ENCODE measurements at places on chromosomes 6 and 20. TPM values are rescaled to one million over a fixed set of nuclear protein-coding genes. Genes with fewer than 3 reads are reported as not detected.

The CAP2 gene
- 6.4 TPM for polyA plus RNA-seq

The TFAP2C gene
- polyA plus RNA-seq = not detected

The SLC16A10 gene
- 5.8 TPM for polyA plus RNA-seq

The CALHM4 gene
- polyA plus RNA-seq = not detected

The BTNL2 gene
- polyA plus RNA-seq = not detected

The HLA-DRB1 gene
- polyA plus RNA-seq = 35.7 TPM

The PEX6 gene
- 5.4 TPM for polyA plus RNA-seq

The SLC17A1 gene
- polyA plus RNA-seq = 3.9 TPM

The RMND1 gene
- 14.6 TPM for polyA plus RNA-seq

DNA sequence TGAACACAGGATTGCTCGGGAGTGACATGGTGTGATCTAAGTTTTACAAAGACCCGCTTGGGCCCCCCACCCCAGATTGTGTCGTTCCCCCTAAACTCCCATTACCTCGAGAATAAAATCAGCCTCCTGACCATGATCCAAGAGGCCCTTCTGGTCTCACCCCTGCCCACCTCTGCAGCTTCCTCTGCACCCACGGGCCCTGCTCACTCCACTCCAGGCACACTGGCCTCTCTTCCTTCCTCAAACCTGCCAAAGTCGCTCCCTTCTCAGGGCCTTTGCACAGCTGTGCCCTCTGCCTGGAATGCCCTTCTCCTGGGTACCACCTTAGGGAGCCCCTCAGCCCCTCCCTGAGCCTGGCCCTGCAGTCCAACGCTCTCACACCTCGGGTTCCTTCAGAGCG, 17.9 kb downstream of the TGM2 start:
- no peaks in the 10 kb centered on the region for H3K27me3 ChIP-seq
- peak overlapping the region; percentile 33 for H3K27ac ChIP-seq
- peaks cover 49% of the 10 kb centered on the region for H3K4me1 ChIP-seq
- peaks cover 28% of the 10 kb centered on the region for H3K36me3 ChIP-seq
- no peak overlapping the region for H3K4me3 ChIP-seq
- DNase-seq = no peak

GRCh38 chr6:2196079-2196679, 49.2 kb downstream of the GMDS start:
- DNase-seq = no peak
- no peaks in the 10 kb centered on the region for H3K4me1 ChIP-seq
- H3K27ac ChIP-seq = no peak overlapping the region
- H3K36me3 ChIP-seq = no peaks in the 10 kb centered on the region

DNA sequence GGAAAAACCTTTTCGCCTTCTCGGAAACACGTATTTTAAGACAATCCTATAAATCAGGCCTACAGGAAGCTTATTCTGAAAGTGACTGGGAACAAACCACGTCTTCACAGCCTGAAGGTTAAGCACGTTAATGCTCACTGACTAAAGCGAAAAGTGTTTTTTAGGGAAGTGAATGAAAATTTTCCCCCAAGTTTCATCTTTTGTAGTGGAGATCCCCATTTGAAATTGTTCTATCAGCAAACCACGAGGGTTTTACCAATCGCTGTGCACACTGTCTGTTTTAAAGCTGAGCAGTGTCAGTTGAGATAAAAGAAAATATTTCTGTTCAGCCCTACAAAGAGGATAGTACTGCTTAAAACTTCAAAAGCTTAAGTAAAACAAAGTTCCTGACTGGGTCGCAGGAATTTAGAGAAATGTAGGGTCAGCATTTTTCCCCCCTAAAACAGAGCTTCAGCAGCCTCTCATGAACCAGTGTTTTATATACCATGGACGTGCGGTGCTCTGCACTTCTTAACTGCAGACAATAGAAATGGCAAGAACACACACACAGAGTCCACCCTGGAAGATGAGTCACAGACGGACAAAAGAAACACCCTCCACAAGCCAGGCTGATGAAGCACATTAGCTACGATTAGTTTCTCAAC, 34.9 kb downstream of the SLC22A23 start:
- H3K4me1 ChIP-seq = peaks cover 11% of the 10 kb centered on the region
- no peak overlapping the region for H3K27ac ChIP-seq
- no peaks in the 10 kb centered on the region for H3K27me3 ChIP-seq
- no peak for DNase-seq
- H3K4me3 ChIP-seq = no peak overlapping the region

GRCh38 chr6:94144807-94145206, 725.4 kb upstream of the EPHA7 start:
- DNase-seq = no peak
- H3K4me3 ChIP-seq = no peak overlapping the region
- H3K36me3 ChIP-seq = no peaks in the 10 kb centered on the region
- H3K27ac ChIP-seq = no peak overlapping the region
- no peaks in the 10 kb centered on the region for H3K27me3 ChIP-seq
- H3K4me1 ChIP-seq = no peaks in the 10 kb centered on the region

- no peaks in the 10 kb centered on the region for H3K36me3 ChIP-seq
- DNase-seq = no peak
- no peak overlapping the region for H3K4me3 ChIP-seq
- no peaks in the 10 kb centered on the region for H3K27me3 ChIP-seq
- no peak overlapping the region for H3K27ac ChIP-seq
- H3K4me1 ChIP-seq = peaks cover 4% of the 10 kb centered on the region
Measured at GRCh38 chr6:131399433-131399832, 173.6 kb upstream of the ARG1 start.

DNA sequence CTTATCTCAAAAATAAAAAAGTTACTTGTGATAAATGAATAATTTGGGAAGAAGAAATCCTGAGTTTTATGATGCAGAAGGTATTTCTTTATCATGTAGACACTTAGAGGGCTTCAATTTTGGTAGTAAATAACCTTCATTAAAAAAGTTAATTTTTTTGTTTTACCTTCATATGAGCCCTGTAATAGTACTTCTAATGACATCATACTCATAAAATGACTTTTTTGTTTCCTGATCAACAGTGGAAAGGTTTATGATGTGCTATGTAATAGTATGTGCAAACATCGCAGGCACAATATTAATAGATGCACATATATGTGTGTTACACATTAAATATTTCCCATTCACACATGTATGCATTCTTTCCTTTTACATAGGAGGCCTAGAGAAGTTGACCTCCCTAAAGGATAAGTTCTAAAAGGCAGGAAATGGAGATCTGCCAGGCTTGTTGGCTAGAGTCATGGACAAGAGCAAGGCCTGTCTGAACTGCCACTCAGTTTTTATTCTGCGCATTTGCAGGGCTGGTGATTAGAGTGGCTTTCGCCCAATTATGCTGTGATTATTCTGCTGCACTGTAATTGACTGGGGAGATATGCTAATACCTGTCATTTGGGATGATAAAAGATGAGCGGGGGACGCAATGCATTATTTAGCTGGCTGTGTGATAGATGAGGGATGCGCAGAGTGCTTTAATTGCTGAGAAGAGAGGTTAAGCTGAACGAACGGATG, 272.6 kb downstream of the TMEM242 start:
- H3K4me3 ChIP-seq = no peak overlapping the region
- no peak for DNase-seq
- H3K27ac ChIP-seq = no peak overlapping the region
- H3K27me3 ChIP-seq = no peaks in the 10 kb centered on the region
- H3K36me3 ChIP-seq = no peaks in the 10 kb centered on the region
- H3K4me1 ChIP-seq = no peaks in the 10 kb centered on the region

- DNase-seq = peak; percentile 81
- peaks cover 6% of the 10 kb centered on the region for H3K4me1 ChIP-seq
- no peaks in the 10 kb centered on the region for H3K27me3 ChIP-seq
- no peak within 1 kb of the TSS for H3K27ac ChIP-seq
- H3K36me3 ChIP-seq = no peaks in the 10 kb centered on the region
Measured at GRCh38 chr6:30160785-30161531, at the start of gene TRIM10. TRIM10 (minus strand) TSS chr6:30161211; CDS start chr6:30160858, 353 bp downstream.

DNA sequence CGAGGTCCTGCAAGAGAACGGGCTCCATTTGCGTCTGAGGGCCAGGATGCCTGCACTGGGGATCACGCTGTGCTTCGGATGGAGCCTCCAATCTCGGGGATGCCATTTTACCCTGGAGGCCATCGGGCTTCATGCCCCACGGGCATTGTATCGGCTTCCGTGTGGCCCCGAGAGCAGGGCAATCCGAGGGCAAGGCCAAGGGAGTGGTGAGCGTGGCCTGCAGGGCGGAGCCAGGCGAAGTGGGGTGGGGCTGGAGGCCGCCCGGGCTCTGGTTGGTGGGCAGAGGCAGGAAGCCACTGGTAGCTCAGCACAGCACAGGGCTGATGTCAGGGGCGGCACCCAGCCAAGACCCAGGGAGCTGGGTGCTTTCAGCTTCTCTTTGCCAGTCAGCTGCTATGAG, 57.5 kb upstream of the BHLHE23 start:
- no peak overlapping the region for H3K4me3 ChIP-seq
- H3K27ac ChIP-seq = no peak overlapping the region
- H3K36me3 ChIP-seq = no peaks in the 10 kb centered on the region
- no peaks in the 10 kb centered on the region for H3K27me3 ChIP-seq
- no peaks in the 10 kb centered on the region for H3K4me1 ChIP-seq
- no peak for DNase-seq

DNA sequence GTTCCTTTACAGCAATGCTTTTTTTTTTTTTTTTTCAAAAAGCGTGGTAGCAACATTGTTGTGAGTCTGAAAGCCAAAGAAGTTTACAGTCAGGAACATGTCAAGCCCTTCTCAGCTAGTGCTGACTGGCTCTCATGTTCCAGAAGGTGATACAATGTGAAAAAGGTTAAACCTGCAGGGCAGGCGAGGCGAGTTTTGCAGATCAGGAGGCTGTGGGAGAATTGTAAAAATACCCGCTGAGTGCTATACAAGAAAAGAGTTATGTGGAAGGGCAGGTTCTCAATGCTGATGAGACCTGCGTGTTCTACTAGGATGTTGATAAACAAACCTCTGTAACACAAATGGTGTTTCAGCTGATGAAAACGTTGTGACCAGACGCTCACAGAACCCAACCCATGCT, 30.9 kb upstream of the RPP40 start:
- H3K4me1 ChIP-seq = no peaks in the 10 kb centered on the region
- no peak for DNase-seq
- H3K36me3 ChIP-seq = no peaks in the 10 kb centered on the region
- no peaks in the 10 kb centered on the region for H3K27me3 ChIP-seq
- H3K4me3 ChIP-seq = no peak overlapping the region

DNA sequence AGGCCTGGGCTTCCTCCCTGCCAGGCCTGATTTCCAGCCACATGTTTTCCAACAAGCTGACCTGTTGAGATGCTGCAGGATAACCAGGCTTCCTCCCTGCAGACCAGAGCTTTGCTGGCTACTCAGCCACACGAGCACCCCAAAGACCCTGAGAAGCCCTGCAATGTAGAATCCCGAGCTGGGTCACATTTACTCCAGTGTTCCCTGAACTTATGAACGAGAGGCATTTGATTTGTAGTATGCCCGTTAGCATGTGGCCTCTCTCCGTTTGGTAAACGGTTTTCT, 4.0 kb downstream of the SIRPA start:
- H3K27ac ChIP-seq = no peak overlapping the region
- H3K36me3 ChIP-seq = no peaks in the 10 kb centered on the region
- H3K4me3 ChIP-seq = no peak overlapping the region

- H3K4me1 ChIP-seq = peaks cover 2% of the 10 kb centered on the region
- no peaks in the 10 kb centered on the region for H3K27me3 ChIP-seq
- H3K4me3 ChIP-seq = no peak overlapping the region
- H3K36me3 ChIP-seq = no peaks in the 10 kb centered on the region
- DNase-seq = no peak
Measured at GRCh38 chr6:30643656-30644055, 3.3 kb upstream of the C6orf136 start.

- peaks cover 10% of the 10 kb centered on the region for H3K27me3 ChIP-seq
- no peak for DNase-seq
- H3K27ac ChIP-seq = no peak overlapping the region
Measured at GRCh38 chr20:3670511-3670910, 7.3 kb upstream of the GFRA4 start.

- DNase-seq = no peak
- peaks cover 2% of the 10 kb centered on the region for H3K27me3 ChIP-seq
- no peaks in the 10 kb centered on the region for H3K4me1 ChIP-seq
- no peak overlapping the region for H3K4me3 ChIP-seq
Measured at GRCh38 chr6:158538741-158539140, 21.1 kb upstream of the TMEM181 start.

DNA sequence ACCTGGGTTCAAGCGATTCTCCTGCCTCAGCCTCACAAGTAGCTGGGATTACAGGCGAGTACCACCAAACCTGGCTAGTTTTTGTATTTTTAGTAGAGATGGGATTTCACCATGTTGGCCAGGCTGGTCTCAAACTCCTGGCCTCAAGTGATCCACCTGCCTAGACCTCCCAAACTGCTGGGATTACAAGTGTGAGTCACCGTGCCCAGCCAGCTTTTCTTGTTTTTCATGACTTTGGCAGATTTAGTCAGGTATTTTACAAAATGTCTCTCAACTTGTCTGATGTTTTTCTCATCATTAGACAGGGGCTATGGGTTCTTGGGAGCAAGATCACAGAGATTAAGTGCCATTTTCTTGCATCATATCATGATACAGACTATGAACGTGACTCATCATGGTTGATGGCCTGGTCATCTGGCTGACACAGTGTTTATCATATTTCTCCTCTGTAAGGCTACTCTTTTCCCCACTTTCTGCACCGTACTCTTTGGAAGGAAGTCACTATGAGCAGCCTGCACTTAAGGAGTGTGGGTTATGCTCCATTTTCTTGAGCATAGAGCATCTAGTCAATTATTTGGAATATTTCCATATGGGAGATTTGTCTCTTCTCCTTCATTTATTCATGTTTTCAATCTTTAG, 67.8 kb downstream of the RNF182 start:
- no peak overlapping the region for H3K4me3 ChIP-seq
- H3K27ac ChIP-seq = no peak overlapping the region

GRCh38 chr6:35673755-35674154, 15.0 kb downstream of the FKBP5 start:
- peaks cover 8% of the 10 kb centered on the region for H3K4me1 ChIP-seq
- H3K27ac ChIP-seq = no peak overlapping the region
- DNase-seq = no peak
- no peak overlapping the region for H3K4me3 ChIP-seq

- H3K36me3 ChIP-seq = peaks cover 7% of the 10 kb centered on the region
- no peak for DNase-seq
- H3K27me3 ChIP-seq = no peaks in the 10 kb centered on the region
- H3K4me3 ChIP-seq = no peak overlapping the region
- H3K27ac ChIP-seq = no peak overlapping the region
Measured at GRCh38 chr6:143299253-143300166, 151.0 kb downstream of the ADAT2 start.

DNA sequence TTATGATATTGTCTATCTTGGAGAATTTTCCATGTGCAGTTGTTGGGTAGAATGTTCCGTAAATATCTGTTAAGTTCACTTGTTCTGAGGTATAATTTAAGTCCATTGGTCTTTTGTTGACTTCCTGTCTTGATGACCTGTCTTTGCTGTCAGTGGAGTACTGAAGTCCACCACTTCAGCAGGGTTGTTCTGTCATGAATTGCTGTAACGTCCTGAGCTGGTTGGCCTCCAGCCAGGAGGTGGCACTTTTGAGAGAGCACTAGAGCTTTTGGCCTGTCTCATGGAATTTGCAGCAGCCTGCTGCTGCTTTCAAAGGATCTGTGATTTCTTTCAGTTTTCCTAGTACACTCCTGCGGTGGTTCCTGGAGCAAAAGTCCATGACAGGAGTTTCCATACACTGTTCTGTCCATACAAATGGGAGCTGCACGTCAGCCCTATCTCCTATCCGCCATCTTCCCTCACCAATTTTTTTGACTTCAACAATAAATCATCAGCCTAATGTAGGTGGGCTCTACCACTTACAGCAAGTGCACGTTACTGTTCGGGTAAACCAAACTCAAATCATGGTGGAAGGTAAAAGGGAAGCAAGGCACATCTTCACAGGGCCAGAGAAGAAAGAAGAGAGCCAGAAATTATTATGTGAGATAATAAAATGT, 46.9 kb upstream of the TRERF1 start:
- H3K36me3 ChIP-seq = no peaks in the 10 kb centered on the region
- DNase-seq = no peak
- peaks cover 7% of the 10 kb centered on the region for H3K27me3 ChIP-seq
- H3K4me1 ChIP-seq = no peaks in the 10 kb centered on the region
- no peak overlapping the region for H3K4me3 ChIP-seq
